Fibroblast of skin of back (primary cell): ENCODE measurements at places on chromosomes 11 and 22.

GRCh38 chr22:47307822-47308221 is 545.4 kb downstream of the TBC1D22A start:
- no peak for DNase-seq

DNA sequence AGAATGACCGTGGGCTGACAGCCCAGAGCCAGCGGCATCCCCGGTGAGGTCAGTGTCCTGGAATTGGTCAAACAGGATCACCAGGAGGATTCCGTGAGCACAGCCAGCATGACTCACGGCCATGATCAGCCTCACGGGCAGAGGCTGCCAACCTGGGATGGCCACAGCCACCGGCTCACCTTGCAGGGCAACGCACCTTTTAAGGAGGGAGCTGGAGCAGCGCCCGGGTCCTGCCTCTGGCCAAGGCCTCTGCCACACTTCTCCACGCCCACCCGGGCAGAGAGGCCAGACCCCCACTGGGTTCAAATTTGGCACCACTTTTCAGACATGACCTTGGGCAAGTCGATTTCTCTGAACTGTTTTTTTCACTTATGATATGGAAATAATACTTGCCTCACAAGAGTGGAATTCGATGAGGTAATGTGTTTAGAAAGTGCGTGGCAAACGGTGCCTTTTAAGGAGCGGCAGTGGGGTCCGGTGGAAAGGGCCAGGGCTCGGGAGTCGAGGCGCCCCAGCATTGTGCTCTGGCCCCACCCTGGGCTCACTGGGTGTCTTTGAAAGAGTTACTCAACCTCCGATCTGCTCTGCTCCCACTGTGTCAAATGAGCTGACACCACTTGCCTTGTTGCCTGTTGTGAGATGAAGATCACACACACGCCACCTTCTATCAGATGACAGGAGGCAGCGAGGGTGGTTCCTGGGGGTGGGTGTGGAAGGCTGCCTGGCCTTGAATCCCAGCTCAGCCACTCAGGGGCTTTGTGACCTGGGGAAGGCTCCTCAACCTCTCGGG is 16.0 kb downstream of the TXN2 start:
- DNase-seq: peak; percentile 97

GRCh38 chr11:108512708-108513107 is 14.5 kb upstream of the POGLUT3 start:
- peak; percentile 18 for DNase-seq

- no peak for DNase-seq
These were observed 108.6 kb downstream of the STIM1 start for GRCh38 chr11:3964056-3964455.

DNA sequence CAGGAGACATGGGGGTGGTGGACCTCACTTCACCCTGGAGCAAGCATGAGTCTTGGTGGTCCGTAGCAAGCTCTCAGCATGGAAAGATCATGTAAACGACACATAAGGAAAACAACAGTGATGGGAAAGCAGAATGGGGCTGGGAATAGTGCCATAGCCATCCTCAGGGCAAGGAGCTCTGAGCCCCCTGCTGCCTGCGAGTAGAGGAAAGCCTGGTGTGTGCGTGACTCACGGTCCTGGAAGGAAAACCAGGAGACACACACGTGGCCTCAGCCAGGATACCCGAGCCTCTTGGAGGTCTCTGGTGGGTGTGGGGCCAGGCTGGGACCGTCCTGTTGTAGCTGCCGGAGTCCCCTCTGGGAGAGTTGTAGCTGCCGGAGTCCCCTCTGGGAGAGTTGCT is 12.4 kb downstream of the SHANK3 start:
- DNase-seq: peak; percentile 76

GRCh38 chr22:44731357-44731970 is 20.9 kb upstream of the ARHGAP8 start:
- no peak for DNase-seq

GRCh38 chr11:69213964-69214363 is 58.2 kb downstream of the SMIM38 start:
- DNase-seq: no peak

GRCh38 chr11:31646216-31646615 is 136.6 kb downstream of the ELP4 start:
- DNase-seq: peak; percentile 24

DNA sequence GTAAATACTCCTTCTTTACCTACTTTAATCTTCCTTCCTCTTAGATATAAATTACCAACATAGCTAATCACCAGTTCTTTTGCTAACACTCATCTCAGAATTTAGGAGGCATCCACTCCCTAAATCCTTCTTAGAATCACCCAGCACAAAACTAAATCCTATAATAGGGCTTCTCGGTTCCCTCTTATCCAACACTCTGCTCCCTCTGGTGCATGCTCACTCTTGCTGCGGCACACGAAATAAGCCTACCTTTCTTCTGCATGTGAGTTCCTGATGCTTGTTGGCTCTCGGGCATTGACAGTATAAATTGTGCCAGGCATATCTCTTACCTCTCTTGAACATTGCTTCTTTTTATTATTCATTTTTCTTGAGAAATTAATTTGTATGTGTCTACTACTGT is 61.0 kb downstream of the OR5AK2 start:
- DNase-seq: no peak

GRCh38 chr11:67699521-67699920 is 25.1 kb upstream of the ALDH3B2 start:
- DNase-seq: no peak

GRCh38 chr11:93974759-93975158 is 46.4 kb upstream of the HEPHL1 start:
- DNase-seq: no peak

DNA sequence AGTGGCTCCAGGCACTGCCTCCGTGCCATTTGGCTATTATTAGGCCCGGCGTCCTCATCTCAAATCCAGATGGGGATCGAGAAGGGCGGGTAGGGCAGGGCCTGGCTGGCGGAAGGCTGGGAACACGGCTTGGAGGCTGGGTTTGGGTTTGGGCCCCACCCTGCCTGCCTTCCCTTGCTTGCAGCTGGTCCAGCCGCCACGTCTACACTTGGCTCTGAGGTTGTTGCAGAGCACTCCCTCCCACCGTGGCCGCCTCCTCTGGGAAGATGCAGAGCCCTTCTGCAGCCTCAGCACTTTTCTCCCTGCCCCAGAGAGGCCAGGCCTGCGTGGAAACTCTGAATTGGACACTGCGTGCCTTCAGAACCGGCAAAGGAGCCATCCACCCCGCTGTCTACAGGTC is 5.2 kb upstream of the SMTN start:
- DNase-seq: peak; percentile 73

- DNase-seq: no peak
These were observed 58.3 kb downstream of the AMOTL1 start for GRCh38 chr11:94826415-94826814.

DNA sequence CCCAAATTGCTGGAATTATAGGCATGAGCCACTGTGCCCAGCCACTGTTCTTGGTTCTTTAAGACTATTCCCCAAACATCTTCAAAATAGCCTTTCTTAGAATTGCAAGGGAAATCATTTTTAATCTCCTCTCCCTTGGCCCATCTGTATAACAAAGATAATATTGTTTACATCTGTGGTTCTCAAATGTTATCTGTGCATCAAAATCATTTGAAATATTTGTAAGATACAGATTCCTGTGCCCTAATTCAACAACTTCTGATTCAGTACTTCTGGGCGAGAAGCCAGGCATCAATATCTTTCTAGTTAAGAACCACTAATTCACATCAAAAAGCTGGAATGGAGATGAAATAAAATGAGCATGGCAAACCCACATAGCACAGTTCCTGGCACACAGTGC is 83.0 kb downstream of the TMPRSS5 start:
- no peak for DNase-seq

DNA sequence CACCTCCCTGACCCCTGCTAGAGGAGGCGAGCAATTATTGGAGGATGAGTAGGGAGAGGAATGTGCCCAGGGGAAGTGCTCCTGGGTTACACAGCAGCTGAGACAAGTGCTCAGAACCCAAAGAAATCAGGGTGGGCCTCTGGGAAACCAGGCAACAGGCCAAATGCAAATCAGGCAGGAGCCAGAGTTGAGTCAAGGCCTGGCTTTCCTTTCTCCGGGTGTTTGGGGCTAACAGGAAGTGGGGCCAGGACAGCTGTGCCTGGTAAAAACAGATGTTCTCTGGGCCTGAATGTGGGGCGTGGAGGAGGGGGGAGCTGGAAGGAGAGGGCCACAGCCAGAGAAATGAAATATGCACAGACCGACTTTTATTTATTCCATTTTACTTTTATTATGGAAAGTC is 22.0 kb downstream of the MFNG start:
- DNase-seq: no peak

DNA sequence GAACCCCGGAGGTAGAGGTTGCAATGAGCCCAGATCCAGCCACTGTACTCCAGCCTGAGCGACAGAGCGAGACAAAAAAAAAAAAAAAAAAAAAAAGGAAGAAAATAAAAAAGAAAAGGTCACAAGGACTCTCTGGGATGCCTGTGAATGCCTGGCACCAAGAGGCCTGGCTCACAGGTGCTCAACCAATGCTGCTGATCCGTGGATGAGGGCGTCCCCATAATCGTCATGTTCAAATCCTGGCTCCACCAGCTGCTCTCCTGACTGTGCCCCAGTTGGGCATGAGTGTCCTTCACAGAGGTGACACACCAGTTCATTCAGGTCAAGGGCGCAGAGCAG is 645 bp upstream of the GAS2L1 start:
- no peak for DNase-seq

DNA sequence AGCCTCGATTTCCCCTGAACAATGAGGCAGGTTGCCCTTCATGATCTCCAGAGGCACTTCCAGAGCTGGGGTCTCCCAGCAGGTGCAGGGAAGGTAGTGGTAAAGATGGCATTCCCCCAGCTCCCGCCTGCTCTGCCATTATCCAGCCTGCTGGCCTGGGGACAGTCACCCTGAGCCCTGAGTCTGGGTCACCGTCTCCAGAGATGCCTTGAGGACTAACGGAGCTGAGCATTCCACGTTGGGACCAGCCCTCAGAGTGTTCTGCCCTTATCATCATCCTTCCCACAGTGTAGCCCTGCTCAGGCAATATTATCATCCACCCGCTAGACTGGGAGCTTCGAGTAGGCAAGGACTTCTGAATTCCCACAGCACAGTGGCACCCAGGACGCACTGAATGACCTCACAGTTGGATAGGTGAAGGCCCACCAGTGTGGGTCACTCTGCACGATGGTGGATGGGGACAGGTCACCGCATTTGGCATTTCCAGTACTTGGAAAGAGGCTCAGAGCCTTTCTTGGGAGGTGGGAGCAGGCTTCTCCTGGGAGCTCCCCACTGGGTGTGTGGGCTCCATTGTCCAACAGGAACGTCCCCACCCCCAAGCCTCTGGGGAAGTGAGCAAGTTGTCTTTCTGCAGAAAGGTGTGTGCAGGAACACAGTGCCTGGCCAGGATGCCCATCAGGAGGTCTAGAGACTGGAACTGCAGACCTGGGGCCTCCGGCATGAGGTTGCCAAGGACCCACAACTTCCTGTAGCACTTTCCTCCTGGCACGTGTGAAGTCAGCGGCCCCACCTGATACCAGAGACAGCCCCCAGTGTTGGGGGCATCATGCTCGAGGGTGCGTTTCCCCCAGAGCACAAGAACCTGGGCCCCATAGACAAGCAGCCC is 51.4 kb upstream of the WNT7B start:
- no peak for DNase-seq

DNA sequence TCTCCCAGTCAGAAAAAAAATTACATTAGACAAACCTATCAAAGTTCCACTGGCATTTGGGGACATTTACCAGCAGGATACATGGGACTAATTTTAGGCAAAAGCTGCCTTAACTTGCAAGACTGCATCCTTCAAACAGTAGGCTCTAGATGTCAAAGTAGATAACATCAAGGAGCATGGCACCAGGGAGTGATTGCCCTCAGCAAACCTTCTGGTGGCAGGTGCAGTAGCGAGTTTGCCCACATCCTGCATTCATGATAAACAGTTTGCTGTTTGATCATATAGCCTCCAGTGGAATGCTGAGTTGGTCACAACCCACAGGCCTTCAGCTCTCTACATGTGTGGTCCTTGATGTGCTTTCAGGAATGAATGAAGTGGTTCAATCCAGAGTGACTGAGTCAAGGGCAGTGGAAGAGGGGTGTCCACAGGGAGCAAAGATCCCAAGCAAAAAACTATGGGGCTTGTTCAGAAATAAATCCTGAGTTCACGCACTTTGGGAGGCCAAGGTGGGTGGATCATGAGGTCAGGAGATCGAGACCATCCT is 12.0 kb downstream of the SCGB1D2 start:
- DNase-seq: no peak

GRCh38 chr22:24060375-24060788 is 49.3 kb downstream of the CABIN1 start:
- peak; percentile 94 for DNase-seq

- peak; percentile 84 for DNase-seq
These were observed 37.5 kb upstream of the STK33 start for GRCh38 chr11:8631395-8632118.

- no peak for DNase-seq
These were observed 24.7 kb downstream of the TUB start for GRCh38 chr11:8105666-8106065.

GRCh38 chr11:115670538-115671205 is 166.5 kb upstream of the CADM1 start:
- no peak for DNase-seq

DNA sequence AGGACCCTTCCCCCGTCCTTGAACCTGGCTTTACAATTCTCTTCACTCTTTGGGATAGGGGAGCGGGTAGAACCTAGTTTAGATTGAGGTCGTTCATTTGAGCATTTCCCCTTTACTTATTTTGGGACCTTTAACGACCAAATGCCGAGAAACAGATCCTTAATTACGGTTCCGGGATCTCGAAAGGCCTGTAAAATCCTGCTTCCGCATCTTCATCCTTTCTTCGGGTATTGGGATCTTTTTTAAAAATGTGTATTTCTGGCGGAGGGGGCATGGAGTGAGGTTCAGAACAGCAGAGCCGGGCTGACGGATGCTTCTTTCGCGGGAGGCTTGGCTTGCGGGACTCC is 395 bp upstream of the HIPK3 start:
- no peak for DNase-seq

DNA sequence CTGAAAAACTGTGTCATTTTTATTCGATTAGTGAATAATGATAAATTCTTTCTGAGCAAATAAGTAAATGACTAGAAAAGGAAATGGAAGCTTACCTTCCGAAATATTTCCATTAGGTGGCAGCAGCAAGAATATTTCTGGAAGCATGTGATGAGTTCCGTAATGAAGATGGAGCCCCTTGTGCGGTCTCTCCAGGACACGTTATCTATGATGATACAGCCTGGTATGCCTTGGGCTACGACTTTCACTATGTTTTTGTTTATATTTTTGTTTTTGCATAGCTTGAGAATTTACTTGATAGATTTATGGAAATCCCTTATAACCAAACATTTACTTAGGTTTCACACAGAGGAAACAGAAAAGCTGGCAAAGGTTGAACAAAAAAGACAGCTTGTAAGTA is 25.7 kb downstream of the CASP5 start:
- DNase-seq: no peak

DNA sequence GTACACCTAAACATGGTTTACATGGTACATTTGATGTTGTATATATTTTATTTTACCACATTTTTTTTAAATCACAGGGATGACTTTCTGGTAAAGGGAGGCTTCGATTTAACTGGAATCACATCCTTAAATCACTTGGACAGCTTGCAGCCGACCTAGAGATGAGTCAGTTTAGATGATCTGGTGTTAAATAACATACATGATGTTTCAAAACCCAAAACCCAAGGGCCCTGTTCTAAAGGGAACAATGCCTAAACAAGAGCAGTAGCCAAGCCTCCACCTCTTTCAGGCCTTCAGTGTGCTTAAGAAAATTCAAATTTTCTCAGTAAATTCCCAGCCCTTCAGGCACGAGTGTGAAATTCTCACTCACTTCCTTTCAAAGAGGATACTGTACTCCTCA is 108.8 kb downstream of the WT1 start:
- no peak for DNase-seq

- DNase-seq: no peak
These were observed 22.5 kb downstream of the CLPB start for GRCh38 chr11:72411623-72412419.

GRCh38 chr22:34623580-34623979 is 442.4 kb upstream of the ISX start:
- DNase-seq: no peak
